Adipocyte (in vitro differentiated cells): ENCODE measurements at places on chromosomes 5 and 9.

- no peak for DNase-seq
Measured at GRCh38 chr9:101791938-101792337, 53.5 kb upstream of the GRIN3A start.

DNA sequence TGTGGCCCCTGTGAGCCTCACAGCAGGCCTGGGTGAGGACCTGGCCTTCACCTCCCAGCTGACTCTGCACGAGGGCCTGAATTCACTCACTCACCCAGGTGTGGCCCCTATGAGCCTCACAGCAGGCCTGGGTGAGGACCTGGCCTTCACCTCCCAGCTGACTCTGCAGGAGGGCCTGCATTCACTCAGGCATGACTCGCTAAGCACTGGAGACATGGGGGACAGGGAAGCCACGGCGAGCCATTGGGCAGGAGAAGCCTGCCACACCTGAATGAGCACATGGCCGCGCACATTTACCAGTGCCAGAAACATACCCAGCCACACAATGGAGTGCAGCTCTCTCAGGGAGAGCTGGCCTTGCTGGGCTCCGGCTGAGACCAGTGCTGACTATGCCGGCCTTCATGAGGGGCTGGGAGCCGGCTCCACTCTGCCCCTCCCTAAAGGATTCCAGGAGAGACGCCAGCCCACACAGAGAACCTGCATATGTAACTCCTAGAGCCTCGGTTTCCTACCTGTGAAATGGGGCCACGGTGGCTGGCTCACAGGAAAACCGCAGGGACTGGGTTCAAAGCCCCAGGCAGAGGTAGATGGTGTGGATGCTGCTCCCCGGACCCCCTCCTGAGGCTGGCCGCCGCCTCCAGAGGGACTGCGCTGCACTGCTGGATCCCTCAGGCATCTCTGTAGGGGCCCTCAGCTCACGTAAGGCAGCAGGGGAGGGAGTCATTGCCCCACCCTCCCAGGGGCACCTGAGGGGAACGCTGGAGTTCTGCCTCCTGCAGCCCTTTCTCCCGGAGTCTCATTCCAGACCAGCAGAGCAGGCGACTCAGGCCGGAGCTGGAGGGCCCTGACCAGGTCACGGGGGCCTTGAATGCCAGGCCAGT is 7.2 kb downstream of the ADAMTS2 start:
- no peak for DNase-seq

DNA sequence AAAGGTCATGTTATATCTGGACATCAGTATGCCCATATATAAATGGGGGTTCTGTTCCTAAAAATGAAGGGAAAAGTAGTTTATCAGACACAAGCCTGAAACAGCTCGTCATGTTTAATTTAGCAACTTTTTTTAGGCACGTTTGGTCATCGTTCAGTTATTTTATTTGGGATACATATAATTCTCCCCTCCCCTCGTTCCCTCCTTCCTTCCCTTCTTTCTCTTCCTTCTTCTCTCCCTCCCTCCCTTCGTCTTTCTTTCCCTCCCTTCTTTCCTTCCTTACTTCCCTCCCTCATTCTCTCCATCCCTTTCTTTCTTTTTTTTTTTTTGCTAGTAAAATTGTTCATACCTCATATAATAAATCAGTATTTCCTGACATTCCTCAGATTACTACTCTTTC is 3.4 kb downstream of the PPWD1 start:
- no peak for DNase-seq

GRCh38 chr5:61010467-61011454 is 65.8 kb downstream of the NDUFAF2 start:
- DNase-seq, result no peak

DNA sequence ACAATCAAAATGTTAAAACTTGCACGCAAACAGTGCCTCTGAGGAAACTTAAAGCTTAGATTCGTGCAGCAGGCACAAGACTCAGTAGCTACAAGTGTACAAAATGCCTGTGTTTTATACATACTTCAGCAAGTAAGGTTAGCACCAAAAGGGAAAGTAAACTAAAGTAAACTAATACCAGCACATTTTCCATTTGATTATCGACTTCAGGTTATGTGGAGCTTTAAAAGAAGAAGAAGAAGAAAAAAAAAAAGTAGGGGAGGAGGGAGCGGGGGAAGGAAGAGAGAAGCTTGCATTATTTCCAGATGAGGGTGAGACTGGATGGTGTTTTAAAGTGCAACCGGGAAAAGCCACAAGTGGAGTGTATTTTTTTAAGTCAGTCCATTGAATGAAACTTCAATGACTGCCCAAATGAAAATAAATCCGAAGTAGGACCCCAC is 596 bp upstream of the ADAMTS6 start:
- DNase-seq, result peak; percentile 64

DNA sequence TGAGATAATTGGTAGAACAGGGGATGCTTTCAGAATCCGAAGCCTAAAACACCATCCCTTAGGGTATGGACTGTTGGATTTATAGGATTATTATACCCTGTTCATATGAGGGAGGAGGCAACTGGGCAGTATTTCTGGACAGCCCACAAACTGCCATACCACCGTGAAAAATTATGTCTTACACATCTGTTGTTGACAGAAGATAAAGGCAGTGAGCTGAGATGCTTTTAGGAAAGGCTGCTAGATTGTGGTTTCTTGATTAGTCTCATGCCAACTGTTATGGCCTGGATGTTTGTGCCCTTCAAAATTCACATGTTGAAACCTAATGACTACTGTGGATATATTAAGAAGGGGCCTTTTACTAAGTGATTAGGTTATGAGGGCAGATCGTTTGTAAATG is 83.7 kb upstream of the DHFR start:
- DNase-seq, result no peak

- no peak for DNase-seq
Measured at GRCh38 chr5:142316681-142317080, 8.1 kb downstream of the SPRY4 start.

DNA sequence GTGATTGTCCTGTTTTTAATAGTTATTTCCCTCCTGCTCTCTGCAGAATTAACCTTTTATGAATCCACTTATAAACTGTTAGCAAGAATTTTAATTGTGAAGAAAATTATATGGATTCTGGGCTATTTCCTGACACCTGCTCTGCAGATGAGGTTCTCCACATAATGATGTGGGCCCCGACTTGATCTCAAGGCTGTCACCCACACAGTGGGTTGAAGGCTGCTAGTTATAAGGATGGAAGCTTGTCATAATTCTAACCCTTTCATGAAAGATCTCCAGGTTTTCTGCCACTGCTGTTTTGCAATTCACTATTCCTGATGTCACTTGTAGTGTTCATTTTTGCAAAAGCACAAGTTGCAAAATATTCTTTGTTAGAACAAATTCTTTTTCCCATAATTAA is 69.1 kb upstream of the MAN2A1 start:
- no peak for DNase-seq

DNA sequence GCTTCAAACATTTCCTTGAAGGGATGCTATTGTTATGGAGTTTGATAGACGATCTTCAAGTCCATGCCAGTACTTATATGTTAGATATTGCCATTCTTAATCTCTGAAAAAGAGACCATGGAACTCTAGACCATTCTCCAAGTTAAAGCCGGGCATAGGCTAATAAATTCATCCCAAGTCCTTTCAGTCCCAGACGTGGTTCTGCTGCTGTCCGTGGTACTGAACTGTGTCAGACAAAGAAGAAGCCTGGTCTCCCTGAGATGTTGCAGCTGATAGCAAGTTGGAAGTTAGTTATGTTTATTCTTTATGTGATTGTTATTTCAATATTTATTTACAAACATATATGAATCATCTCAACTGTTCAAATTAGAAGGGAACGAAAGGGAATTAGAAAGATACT is 158.7 kb downstream of the NMUR2 start:
- peak; percentile 32 for DNase-seq

GRCh38 chr5:115414406-115415142 is 118.1 kb upstream of the CCDC112 start:
- DNase-seq, result peak; percentile 54

GRCh38 chr5:65760504-65761275 is 38.7 kb downstream of the NLN start:
- no peak for DNase-seq

- DNase-seq, result no peak
Measured at GRCh38 chr9:108197899-108198298, 657.9 kb downstream of the ACTL7B start.

DNA sequence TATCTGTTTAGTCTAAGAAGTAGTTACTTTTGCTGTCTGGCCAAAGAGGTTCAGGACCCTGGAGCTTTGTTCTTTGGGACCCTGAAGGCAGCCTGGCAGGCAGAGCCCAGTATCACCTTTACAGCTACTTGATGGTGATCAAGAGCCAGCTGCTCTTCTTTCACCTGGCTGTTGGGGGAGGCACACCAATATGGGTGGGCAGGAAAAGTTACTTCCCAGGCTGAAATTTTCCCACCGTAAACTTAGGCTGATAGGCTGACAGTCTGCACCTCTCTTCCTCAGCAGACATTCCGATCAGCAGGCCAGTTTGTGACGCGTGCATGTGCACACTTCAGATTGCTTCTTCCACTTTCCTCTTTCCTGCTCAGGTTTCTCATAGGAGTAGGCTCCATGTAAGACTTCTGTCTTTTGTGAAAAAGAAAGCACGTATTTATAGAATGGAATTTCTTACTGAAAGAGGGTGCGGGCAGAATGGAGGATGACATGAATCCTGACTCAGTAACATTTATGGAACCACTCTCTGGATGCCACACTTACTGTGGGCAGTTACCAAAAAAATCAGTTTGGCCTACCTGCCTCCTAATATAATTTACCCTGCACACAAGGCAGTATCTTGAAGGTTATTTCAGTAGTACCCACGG is 223.9 kb upstream of the DMRT1 start:
- no peak for DNase-seq

DNA sequence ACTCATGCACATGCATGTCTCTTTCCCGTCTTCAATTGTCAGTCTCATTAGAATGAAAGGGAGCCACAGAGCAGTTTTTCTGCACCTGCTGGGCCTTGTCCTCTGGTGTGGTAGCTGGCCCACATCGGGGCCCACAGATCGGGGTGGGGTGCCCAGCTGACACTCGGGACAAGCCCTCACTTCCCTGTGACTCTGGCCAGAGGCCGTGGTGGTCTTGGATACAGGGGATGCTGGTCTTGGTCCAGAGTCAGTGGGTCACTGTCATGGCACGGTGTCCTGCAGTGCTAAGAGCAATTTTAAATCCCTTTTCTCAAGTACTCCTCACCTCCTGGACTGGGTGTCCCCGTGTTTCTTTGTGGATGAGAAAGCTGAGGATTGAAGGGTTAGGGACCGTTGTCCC is 193.2 kb downstream of the CACNA1B start:
- DNase-seq, result no peak

- peak; percentile 100 for DNase-seq
Measured at GRCh38 chr5:177425801-177426565, 493 bp upstream of the GRK6 start.

GRCh38 chr9:95349091-95350038 is 31.9 kb upstream of the FANCC start:
- DNase-seq, result no peak

GRCh38 chr9:136306211-136307208 is 2.6 kb upstream of the CCDC187 start:
- DNase-seq, result no peak
